Inflammatory macrophage (primary cell): ENCODE measurements at places on chromosomes 7 and 10.

GRCh38 chr7:138162236-138162635 lies 86.0 kb downstream of the AKR1D1 start:
- no peak for DNase-seq

DNA sequence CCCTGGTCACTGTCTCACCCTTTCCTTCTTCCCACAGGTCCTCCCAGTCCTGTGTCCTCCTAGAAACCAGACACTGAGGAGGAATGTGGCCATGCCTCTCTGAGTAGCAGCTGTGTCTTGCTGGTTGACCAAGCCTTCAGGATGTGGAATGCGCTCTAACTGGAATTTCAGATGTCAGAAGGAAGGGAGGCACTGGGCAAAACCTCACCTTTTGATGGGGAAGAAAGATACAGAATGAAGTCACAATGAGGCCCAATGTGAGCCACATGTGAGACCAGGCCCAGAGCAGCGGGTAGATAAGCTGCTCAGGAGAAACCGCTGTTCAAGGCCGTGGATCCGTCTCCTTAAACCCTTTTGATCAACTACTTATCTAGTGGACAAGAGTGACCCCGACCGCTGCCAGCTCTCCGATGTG lies 54.8 kb upstream of the ECHDC3 start:
- DNase-seq: no peak

DNA sequence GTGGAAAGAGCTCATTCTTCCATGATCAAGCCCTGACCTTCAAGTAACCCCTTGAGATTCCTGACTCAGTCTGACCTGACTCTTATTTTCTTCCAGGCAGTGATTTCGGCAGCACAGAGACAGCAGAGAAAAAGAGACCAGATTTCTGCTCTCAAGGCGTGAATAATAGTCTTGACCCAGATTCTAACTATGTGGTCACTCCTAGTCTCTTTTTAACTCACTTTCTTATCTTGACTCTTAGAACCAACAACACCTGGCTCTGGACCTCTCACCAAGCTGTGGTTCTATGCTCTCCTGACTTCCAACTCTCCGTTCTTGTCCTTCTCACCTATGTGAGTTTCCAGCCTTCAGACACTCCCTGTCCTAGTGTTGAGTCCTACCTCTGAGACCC lies 36.9 kb upstream of the KDM7A start:
- no peak for DNase-seq

GRCh38 chr10:118835682-118836326 lies 81.0 kb upstream of the CACUL1 start:
- no peak for DNase-seq

- DNase-seq: no peak
These were observed 2.6 kb upstream of the ZPBP start for GRCh38 chr7:50095634-50096033.
